Fibroblast of skin of left quadriceps (primary cell): ENCODE measurements at places on chromosomes 4 and X.
A peak's percentile ranks its signal among the peaks of the same experiment; 100 is the strongest.

GRCh38 chr4:109648266-109648996 is 54.8 kb downstream of the CASP6 start:
- DNase-seq = no peak

GRCh38 chr4:151641167-151641566 is 119.6 kb downstream of the GATB start:
- no peak for DNase-seq

DNA sequence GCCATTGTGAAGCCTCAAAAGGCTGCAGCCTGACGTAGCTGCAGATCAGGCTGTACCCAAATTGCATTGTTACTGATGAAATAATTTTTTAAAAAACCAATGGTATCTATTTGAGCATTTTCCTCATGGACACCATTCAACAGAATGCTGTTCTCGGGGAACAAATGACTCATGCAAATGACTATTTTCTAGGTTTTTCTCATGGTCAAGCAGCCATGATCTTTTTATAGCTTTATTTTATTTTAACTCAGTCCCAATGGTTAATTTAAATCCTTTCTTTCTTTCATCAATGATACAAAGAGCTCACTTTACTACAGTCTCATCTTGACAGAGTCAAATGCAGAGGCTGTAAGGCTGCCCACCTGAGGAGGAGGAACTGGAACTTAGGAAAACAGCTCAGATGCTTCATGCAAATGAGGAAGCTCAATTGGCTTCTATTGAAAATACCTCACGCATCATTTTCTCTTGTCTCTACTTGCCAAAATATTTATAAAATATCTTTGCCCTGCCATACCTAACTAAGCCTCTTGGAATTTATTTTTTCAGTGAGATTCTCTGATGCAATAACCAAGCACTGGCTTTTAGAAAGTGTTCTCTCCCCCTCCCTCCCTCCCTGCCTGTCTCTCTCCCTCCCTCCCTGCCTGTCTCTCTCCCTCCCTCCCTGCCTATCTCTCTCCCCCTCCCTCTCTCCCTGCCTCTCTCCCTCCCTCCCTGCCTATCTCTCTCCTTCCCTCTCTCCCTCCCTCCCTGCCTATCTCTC is 81.0 kb downstream of the SORBS2 start:
- DNase-seq = peak; percentile 52

DNA sequence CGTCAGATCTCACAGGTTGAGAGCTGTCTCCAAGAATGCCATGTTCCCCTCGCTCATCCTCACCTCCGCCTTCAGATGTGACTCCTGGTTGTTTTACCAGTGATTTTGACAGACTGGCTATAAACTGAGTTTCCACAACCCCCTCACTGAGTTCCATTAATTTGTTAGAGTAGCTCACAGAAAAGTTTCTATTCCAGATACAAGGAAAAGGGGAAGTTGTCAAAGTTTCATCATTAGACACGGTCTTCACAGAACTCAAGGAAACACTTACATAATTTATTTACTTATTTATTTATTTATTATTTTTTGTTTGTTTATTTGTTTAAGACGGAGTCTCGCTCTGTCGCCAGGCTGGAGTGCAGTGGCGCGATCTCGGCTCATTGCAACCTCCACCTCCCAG is 55.7 kb upstream of the IQSEC2 start:
- DNase-seq = no peak

GRCh38 chr4:37646247-37646646 is 39.9 kb downstream of the RELL1 start:
- no peak for DNase-seq

- DNase-seq = no peak
These were observed 674 bp upstream of the IL15 start for GRCh38 chr4:141635736-141636081.

DNA sequence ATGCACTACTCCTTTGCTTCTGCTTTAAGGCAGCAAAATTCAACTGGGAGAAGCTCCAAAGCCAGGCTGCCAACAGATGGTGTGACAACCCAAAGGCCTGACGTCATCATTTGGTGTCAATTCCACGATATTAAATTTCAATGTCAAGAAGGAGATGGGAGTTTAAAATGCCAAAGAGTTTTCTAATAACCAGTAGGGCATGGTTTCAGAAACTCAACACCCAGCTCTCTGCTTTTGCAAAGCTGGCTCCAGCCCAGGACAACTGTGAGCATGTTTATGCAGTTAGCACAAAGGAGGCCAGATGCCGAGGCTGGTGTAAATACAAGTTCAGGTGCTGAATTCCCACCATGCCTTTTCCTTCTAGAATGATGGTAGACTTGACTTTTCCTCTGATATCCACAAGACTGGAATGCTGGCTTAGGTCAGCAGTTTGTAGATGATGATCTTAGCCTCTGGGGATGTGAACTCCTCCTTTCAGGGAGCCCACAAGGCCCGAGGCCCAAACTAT is 67.3 kb downstream of the AFAP1 start:
- DNase-seq = peak; percentile 92

GRCh38 chr4:44738615-44739014 is 12.3 kb upstream of the GNPDA2 start:
- no peak for DNase-seq

GRCh38 chr4:16775411-16776154 is 122.9 kb downstream of the LDB2 start:
- no peak for DNase-seq

- no peak for DNase-seq
These were observed 64.2 kb upstream of the EPGN start for GRCh38 chr4:74244049-74244448.

DNA sequence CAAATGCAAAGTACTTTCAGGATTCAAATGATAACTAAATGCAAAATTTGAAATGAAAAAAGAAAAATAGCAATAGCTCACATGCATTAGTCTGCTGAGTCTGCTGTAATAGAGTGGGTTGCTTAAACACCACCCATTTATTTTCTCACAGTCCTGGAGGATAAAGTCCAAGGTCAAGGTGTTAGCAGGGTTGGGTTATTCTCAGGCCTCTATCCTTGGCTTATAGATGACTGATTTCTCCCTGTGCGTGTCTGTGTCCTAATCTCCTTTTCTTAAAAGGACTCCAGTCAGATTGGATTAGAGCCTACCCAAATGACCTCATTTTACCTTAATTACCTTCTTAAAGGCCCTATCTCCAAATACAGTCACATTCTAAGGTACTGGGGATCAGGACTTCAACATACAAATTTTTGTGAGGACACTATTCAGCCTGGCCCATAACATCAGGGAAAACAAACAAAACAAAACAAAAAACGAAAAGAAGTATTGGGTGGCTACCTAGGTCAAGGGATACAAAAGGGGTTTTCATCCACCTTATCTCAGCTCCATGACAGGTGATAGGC is 6.3 kb upstream of the TBL1X start:
- DNase-seq = no peak

DNA sequence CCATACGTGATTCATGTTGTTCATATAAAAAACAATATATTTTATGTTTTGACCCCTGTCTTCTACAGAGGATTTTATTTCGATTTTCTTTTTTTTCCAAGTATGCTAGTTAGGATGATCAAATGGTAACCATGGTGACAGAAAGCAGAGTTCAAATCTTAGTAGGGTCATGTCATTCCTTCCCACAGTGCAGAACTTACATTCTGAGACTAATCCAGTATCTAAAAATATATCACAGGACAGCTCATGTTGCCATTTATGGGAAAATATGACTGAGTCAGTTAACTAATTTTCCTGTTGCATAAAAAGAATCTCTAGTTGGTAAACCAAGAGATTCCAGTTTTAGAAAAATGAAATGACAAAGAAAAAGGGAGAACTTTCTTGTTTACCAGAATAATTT is 209.5 kb downstream of the PARM1 start:
- peak; percentile 9 for DNase-seq

DNA sequence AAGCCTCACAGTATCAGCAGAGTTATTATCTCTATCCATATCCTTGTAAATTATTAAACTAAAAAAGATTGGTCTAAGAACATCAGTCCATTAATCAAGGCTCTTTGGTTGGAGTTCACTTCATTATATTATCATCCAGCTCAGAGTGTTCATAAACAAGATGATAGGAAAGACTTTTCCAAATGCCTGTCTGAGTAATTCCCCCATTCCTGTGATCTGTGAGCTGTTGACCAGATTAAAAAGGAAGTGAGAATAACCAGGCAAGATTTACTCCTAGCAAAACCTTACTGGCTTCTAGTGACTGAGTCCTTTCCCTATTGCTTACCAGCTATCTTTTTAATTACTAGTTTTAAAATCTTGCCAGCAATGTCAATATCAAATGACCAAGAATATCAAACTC is 14.9 kb downstream of the PKD2 start:
- DNase-seq = no peak

DNA sequence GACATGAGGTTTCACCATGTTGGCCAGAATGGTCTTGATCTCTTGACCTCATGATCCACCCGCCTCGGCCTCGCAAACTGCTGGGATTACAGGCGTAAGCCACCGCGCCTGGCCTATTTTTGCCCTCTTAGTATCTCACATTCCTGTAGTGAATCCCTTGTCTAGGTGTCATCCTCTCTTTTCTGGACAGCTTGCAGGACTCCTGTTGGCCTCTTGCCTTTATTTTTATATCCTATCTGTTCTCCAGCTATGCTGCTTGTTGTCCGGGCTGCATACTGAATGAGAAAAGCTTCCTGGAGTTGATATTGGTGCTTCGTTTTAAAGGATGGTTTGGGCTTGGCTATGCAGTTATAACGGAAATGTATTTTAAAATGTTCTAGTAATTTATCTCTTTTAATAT is 148.6 kb downstream of the TLL1 start:
- no peak for DNase-seq

DNA sequence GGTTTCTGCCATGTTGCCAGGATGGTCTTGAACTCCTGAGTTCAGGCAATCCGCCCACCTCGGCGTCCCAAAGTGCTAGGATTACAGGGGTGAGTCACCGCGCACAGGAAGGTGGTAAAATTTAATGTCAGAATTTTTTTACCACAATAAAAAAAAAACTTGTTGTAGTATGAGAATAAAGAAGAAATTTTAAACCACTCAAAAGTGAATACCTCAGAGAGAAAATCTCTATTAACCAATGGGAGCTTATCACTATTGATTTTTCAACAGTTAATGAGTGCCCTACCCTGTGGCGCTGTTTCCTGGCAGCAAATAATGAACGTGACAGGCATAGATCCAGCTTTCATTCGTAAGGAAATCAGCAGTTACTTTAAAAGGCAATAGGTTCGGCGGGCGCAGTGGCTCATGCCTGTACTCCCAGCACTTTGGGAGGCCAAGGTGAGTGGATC is 32.7 kb upstream of the SLC25A4 start:
- no peak for DNase-seq

- no peak for DNase-seq
These were observed 645 bp upstream of the OPHN1 start for GRCh38 chrX:68433981-68434299.

DNA sequence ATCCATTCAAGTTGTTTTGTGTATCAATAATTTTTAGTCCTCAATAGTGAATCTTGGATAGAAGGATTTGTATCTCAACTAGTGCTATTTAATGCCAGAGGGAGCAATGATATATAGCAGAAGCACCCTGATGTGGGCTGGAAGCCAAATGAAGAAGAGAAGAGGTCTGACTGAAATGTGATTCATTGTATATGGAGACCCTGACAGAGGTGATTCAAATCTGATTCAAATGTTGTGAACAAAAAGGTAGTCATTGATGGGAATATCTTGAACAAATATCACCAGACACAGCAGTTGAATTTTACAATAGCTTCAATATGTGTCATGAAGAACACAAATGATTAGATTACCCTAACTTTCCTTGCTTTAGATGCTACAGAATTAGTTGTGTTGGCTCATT is 27.5 kb upstream of the SULT1B1 start:
- DNase-seq = no peak

- DNase-seq = no peak
These were observed 259.6 kb downstream of the C4orf33 start for GRCh38 chr4:129355516-129355915.

GRCh38 chr4:72767618-72768302 is 198.7 kb upstream of the ADAMTS3 start:
- peak; percentile 28 for DNase-seq

GRCh38 chrX:76555816-76556215 is 128.3 kb downstream of the MAGEE1 start:
- DNase-seq = no peak

- DNase-seq = no peak
These were observed 18.0 kb downstream of the ARHGAP10 start for GRCh38 chr4:147749811-147750321.

- DNase-seq = no peak
These were observed 195.2 kb upstream of the C1QTNF7 start for GRCh38 chr4:15232366-15233263.

DNA sequence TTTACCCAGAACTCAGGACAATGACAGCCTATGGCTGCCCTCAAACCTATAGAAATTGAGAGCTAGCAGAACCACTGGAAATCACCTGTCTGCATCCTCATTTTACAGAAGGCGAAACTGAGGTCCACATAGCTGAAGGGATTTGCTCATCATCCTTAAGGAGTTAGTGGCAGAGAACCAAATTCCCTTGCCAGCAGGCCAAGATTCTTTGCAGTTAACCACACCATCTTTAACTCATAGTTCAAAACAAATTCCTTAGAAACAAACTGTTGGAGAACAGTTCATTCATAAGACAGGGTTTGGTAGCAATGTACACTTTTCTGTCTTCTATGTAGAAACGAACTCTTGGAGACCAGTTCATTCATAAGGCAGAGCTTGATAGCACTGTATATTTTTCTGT is 37.9 kb upstream of the RAP2C start:
- no peak for DNase-seq

GRCh38 chrX:153412746-153413720 is 1.8 kb downstream of the ZFP92 start:
- DNase-seq = no peak

GRCh38 chrX:120485315-120485637 is 16.2 kb upstream of the LAMP2 start:
- DNase-seq = no peak

GRCh38 chrX:74613370-74614092 is 893 bp downstream of the RLIM start:
- no peak for DNase-seq

- peak; percentile 85 for DNase-seq
These were observed 7.7 kb downstream of the HAND2 start for GRCh38 chr4:173522160-173522950.

GRCh38 chr4:23113104-23113503 is 420.4 kb downstream of the GBA3 start:
- no peak for DNase-seq

DNA sequence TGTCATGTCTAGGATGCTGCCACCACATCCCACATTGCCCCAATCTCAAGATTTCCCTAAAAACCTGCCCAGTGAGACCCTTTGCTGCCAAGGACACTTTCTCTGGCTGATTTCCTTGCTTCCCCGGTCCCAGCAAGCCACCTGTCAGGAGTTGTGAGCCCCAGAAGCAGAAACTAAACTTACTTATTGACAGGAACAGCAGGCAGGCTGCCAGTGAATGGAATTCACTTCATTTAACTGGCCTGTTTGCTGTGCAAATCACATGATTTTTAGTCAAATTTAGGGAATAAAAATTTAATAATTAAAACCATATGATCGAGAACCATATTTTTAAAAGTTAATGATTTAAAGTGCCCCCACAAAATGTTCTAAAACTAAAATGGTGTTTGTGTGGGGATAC is 48.5 kb downstream of the MAMLD1 start:
- no peak for DNase-seq

DNA sequence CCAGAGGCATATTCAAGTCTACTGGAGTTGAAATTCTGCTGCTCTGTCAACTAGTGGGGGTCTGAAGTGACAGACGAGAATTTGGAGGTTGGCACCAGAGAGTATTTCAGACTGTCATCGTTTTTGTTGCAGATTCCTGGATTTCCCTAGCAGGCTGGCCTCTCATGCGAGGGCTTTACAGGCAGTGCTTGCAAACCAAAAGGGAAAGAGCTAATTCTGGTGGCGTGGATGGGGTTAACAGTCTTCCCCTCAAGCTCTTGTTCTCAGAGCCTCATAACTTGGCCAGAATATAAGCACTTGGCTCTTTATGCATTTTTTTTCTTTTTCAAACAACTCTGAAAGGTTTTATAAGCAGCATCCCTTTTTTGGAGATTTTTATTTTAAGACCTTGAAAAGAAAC is at the start of gene SPARCL1:
Gene SPARCL1 (minus strand): TSS at position 190 of the 400 bp plus-strand sequence. CDS start 29,802 bp downstream, outside the sequence.
- DNase-seq = no peak
